ENCODE measurements at places on chromosomes 12 and 14.

GRCh38 chr12:569091-569676, 94.1 kb downstream of the NINJ2 start:
- DNase-seq = no peak

DNA sequence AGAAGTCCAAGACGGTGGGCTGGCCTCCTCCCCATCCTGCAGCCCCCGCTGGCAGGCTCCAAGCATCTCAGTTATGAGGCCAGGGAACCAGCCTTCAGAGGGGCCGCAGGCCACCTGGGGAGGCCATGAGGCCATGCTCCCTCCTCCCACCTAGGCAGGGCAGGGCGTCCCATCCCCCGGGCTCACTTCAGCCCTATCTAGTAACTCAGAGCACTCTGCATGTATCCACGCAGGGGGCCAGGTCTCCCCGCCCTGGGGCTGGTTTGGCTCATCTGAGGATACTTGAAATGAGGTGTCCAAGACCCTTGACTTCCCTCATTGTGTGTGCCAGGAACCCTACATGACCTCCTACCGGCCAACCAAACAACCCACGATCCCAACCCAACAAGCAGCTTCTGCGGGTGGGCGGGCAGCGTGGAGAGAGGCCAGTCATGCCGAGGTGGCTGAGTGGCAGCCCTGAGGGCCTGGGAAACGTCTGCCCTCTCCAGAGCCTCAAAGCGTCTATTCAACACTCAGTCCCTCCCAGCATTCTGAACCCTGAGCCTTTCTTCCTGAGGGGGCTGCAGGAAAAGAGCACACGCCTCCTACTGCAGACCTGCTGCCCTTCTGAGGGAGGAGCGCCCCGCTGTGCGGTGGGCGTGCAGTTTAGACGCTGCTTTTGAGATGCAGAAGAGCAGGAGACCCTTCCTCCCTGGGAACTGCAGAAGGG, 16.8 kb downstream of the ISCA2 start:
- no peak for DNase-seq

- DNase-seq = no peak
These were observed 176.7 kb downstream of the PAH start for GRCh38 chr12:102740141-102740955.

DNA sequence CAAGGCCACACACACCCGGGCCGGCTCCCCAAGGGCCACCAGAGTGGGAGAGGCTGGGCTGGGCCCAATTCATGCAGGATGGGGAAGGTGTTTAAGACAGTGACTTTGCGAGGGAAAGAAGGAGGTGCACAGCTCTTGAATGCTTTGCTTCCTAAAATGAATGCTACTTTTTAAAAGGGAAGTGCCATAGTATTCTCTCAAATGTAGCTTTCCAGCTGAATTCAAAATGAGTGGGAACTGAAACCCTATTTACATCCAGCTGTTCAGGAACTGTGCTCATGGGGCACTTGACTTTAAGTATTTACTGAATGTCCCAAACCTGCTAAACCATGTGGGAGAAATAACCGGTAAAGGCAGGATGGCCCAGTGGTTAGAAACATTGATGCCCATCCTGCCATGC, 7.6 kb downstream of the ITPK1 start:
- DNase-seq = no peak

DNA sequence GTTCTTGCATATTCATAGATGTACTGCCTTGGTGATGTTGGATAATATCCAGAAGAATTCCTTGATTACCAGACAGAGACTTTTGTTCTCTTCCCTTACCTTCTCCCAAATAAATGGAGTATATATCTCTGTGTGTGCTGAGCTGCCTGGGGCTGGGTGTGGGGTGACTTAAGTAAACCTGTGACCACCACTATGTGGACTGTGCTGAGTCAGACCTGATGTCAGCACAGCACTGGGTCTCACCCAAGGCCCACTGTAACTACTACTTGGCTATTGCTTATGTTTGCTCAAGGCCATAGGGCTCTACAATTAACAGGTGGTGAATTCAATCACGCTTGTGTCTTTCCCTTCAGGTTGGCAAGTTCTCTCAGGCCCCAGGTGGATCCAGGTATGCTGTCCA, 145.7 kb upstream of the MDGA2 start:
- DNase-seq = no peak
